ENCODE measurements at places on chromosomes 11 and 22.

GRCh38 chr11:45285930-45286632 lies at the start of gene SYT13:
SYT13 (minus strand) TSS chr11:45286341; CDS start chr11:45286207, 134 bp downstream.
- no peak for DNase-seq

DNA sequence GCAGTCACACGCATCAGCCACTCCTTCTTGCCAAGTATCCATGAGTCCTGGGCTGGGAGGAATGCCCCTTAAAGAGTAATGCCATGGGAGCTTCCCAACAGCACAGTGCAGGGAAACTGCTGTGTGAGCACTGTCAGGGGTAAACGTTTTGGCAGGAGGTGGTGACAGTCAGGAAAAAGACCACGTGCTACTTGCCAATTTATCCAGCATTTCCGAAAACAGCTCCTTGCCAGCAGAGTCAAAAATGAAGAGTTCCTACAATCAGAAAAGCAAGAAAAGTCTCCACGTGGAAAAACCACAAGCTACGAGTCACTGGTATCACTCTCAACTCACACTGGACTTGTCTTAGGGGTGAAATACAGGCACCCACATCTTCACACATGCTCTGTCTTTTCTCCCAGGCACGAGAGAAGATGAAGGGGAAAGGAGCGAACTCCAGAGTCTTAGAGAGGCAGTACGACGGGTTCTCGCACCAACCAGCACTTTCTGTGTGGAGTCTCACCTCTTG lies 9.9 kb downstream of the IFT27 start:
- no peak for DNase-seq

- no peak for DNase-seq
Observed at GRCh38 chr11:79367844-79368243, 73.0 kb downstream of the TENM4 start.

DNA sequence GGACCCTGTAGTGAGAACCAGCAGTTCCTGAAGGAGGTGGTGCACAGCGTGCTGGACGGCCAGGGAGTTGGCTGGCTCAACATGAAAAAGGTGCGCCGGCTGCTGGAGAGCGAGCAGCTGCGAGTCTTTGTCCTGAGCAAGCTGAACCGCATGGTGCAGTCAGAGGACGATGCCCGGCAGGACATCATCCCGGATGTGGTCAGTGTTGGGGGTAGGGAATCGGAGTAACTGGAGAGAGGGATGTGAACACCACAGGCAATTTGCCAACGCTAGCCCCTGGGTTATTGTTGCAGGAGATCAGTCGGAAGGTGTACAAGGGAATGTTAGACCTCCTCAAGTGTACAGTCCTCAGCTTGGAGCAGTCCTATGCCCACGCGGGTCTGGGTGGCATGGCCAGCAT lies 19.9 kb downstream of the MADD start:
- DNase-seq = no peak

GRCh38 chr11:10653261-10653660 lies 40.3 kb downstream of the IRAG1 start:
- no peak for DNase-seq

GRCh38 chr11:65427691-65428577 lies 5.3 kb downstream of the NEAT1 start:
- peak; percentile 50 for DNase-seq

DNA sequence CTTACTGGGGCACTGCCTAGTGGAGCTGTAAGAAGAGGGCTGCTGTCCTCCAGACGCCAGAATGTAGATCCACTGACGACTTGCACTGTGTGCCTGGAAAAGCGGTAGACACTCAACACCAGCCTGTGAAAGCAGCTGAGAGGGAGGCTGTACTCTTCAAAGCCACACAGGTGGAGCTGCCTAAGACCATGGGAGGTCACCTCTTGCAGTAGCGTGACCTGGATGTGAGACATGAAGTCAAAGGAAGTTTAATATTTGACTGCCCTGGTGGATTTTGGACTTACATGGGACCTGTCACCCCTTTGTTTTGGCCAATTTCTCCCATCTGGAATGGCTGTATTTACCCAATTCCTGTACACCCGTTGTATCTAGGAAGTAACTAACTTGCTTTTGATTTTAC lies 196.6 kb upstream of the CTSC start:
- no peak for DNase-seq

- no peak for DNase-seq
Observed at GRCh38 chr22:30444632-30445437, 19.3 kb downstream of the MTFP1 start.

DNA sequence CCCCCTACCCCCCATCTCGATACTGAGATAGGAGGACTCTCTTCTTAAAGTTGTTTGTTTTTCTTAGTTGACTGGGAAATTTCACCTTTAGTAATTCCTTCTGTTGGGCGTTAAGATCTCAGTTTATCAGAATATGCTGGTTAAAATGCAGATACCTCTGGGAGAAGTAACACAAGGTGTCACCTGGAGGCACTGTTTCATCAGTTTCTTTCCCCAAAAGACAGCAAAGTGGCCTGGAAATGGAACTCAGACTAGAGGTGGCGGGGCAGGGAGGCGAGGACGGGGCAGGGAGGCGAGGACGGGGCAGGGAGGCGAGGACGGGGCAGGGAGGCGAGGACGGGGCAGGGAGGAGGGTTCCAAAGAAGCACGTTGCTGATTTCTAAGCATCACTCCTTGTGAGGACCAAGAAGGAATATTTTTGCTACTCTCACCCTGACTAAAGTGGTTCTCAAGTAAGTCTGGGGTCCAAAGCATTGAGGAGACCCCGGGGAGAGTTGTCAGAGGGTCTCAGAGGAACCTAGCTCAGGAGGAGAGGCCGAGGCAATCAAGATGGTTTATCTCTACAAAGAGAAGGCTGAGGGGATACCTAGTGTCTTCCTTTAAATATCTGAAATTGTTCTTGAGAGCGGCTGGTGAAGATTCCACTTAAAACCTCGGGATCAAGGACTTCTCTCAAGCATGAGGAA lies 147.0 kb upstream of the B3GAT1 start:
- no peak for DNase-seq

DNA sequence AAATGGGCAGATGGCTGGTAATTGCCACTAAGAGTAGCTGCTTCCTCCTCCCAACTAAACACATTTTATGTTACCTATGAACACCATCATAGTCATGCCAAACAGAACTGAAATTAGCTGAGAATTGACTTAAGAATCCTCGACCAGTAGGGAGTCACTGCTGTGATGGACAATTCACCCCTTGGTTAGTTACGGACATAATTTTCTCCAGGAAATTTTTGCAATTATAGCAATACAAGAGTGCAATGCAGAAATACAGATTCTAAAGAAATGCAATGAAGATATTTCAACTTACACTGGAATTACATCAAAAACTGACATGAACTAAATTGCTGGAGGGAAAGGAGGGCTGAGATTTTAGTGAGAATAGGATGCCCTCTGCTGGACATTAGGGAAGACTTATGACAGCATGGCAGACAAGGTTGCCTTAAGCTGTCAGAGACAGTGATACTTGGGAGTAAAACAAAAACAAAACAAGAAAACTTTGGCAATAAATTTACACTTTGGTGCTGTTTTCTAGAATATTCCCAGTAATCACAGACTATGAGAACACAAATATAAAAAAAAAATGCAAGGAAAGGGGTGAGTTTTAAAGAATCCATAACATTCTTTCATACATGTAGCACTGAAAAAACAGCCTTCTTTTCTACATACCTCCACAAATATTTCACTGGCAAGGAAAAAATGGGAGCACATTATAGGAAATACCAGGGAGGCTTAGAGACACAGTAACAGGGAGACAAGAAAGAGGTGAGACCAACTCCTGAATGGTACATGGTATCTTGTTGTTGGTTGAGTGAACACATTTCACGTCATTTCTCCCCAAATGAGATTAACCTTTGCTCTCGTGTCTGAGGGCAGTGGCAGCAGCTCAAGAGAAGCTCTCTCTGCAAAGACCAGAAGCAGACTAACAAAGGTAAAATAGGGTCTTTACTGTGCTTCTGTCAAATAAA lies 11.2 kb upstream of the PPP2R1B start:
- peak; percentile 62 for DNase-seq

DNA sequence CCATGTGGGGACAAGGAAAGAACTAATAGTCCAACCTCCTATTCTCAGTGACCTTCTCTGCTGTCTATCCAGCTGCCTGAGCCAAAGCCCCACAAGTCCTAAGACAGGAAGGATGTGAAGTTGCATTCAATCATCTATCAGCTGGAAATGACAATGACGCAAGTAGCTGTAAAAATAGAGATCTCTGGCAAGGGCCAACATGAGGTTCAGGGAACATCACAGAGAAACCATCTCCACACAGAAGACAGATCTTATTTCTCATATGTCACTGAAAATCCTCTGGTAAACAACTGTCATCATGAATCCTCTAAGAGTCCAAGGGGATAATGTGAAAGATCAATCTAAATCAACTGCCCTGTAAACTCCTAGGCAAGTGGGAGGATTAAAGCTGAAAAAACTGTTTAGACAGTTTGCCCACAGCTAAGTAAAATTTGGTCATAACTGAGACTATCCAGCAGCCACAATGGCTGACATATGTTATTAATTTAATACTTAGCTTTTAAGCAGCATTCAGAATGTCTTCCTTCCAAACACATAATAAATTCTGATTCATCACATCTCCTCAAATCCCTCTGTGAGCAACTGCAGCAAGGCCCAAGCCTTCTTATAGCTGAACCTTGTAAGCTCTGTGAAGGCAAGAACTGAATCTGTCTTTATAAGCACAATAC lies 52.1 kb downstream of the ALG9 start:
- DNase-seq = peak; percentile 67

DNA sequence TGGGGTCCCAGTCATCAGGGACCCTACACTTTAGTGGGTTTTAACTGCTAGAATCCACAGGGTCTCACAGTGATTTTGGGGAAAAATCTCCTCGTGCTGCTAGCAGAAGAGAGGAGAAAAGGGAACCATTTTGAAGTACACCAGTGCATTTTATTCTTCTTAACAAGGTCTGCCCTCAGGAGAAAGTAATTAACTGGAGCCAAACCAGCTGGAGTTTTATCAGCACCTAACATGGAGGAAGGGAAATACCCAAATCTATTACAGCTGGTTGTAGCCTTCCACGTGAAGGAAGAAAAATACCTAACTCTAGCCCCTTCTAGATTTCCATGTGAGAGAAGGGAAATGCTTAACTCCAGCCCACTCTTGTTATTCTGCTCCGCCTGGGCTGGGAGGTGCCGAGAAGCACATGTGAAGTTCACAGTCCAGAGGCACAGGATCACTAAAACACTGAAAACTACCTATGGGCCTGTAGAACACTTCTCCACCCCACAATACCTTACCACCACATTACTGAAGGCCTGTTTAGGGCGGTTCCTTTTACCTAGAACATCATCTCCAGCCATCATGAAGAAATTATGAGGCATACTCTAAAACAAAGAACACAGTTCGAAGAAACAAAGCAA lies 31.3 kb upstream of the TEAD1 start:
- no peak for DNase-seq

GRCh38 chr11:83079820-83080219 lies 8.1 kb upstream of the RAB30 start:
- DNase-seq = no peak

GRCh38 chr22:29772170-29772641 lies 5.0 kb downstream of the UQCR10 start:
- no peak for DNase-seq

GRCh38 chr22:36204632-36205015 lies 3.0 kb upstream of the APOL4 start:
- no peak for DNase-seq

DNA sequence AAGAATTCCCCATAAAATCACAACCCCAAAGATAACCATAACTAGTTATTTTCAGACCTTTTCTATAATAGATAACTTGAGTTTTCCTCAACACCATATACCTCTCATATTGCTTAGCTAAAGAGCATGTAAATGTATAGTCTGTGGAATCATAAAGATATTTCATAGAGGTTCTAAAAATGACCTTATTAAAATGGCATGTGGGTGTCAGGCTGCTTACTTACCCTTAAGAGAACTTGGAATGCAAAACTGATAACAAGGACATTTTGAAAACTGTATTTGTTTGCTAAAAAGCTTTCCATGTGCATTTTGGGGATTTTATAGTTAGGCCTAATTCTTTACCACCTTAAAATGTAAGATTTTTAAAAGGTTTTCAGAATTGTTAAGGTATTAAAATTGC lies 4.7 kb downstream of the SIK2 start:
- no peak for DNase-seq

Measured in kidney capillary endothelial cell (primary cell).